Left ventricle myocardium inferior (tissue), 1 donor: ENCODE measurements at places on chromosomes 11 and 22. TPM values are rescaled to one million over a fixed set of nuclear protein-coding genes. Genes with fewer than 3 reads are reported as not detected.

IGF2 gene
- 75.0 TPM for total RNA-seq

CREB3L1 gene
- 40.9 TPM for total RNA-seq

STK33 gene
- total RNA-seq: 25.8 TPM

NRXN2 gene
- total RNA-seq: 0.71 TPM

- no peaks in the 10 kb centered on the region for H3K36me3 ChIP-seq
- no peak for DNase-seq
- H3K27me3 ChIP-seq: peaks cover 3% of the 10 kb centered on the region
- H3K4me1 ChIP-seq: peaks cover 21% of the 10 kb centered on the region
Measured at GRCh38 chr11:63491240-63491587, 247 bp upstream of the PLAAT5 start.

DNA sequence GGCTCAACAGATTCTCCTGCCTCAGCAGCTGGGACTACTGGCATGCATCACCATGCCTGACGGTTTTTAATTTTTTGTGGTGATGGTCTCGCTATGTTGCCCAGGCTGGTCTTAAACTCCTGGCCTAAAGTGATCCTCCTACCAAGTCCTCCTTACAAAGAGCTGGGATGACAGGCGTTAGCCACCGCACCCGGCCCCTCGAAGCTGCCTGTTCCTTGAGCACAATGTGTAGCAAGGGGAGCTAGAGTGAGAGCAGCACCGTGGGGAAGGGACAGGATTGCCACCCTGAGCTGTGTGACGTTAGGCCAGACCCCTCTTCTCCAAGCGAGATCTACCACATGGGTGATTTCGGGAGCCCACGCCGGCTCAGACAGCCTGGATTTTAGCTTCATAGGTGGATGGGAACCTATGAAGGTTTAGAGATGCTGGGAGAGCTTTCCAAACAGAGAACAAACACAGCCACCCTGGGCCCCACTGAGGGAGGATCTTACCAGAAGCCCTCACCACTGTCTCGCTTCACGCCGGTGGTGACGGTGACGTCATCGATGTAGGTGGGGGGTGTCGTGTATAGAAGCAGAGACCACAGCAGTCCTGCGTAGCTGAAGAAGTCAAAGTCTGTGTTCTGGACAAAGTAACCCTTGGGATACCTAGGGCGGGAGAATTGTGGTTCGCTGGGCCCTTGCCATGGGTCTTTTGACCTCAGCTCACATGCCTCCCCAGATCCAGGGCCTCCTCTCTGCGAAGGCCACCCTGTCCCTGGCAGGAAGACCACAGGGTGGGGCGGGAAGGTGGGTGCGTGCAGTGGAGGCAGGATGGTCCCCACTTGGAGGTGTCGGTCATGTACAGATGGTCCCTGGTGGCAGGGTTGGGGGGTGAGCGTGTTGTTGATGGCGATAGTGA is 23.1 kb downstream of the RGL4 start:
- H3K36me3 ChIP-seq: peaks cover 59% of the 10 kb centered on the region
- H3K4me1 ChIP-seq: peaks cover 23% of the 10 kb centered on the region
- no peak for DNase-seq
- no peak overlapping the region for H3K4me3 ChIP-seq
- no peaks in the 10 kb centered on the region for H3K27me3 ChIP-seq
- H3K27ac ChIP-seq: no peak overlapping the region

- H3K27me3 ChIP-seq: peaks cover 49% of the 10 kb centered on the region
- no peaks in the 10 kb centered on the region for H3K4me1 ChIP-seq
- no peak overlapping the region for H3K27ac ChIP-seq
- no peaks in the 10 kb centered on the region for H3K36me3 ChIP-seq
- no peak for DNase-seq
Measured at GRCh38 chr22:48640890-48641841, 1186.5 kb downstream of the BRD1 start.

DNA sequence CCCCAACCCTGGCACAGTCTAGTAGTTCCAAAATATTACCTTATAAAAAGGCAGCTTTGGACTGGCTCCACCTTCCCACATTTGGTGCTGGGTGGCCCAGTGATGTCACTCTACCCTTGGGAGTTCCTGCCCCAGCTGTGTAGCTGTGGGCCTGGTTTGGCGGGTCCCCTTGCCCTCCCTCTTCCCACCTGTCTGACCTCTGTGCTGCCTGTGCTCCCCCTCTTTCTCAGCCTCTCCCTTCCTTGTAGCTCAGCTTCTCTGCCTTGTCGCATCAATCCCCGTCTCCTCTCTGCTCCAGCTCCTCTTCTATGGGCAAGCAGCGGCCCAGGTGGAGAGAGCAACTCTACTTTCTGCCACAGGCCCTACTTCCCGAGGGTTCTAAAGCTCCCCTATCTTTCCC is 54.6 kb downstream of the CHRDL2 start:
- no peaks in the 10 kb centered on the region for H3K36me3 ChIP-seq
- peak overlapping the region; percentile 60 for H3K27ac ChIP-seq
- DNase-seq: no peak
- H3K4me1 ChIP-seq: peaks cover 35% of the 10 kb centered on the region
